Fibroblast of lung (primary cell): ENCODE measurements at places on chromosomes 6 and 20. TPM values are rescaled to one million over a fixed set of nuclear protein-coding genes. Genes with fewer than 3 reads are reported as not detected.

The KCNB1 gene
- total RNA-seq = under 0.01 TPM in 2 replicates

The KHDC1L gene
- total RNA-seq = not detected in 2 replicates

The DDO gene
- 8.7 and 12.2 TPM in 2 replicates for total RNA-seq

The ISM1 gene
- 0.17 and 0.26 TPM in 2 replicates for total RNA-seq

The PRND gene
- not detected in 2 replicates for total RNA-seq

The EBF4 gene
- 0.99 and 2.1 TPM in 2 replicates for total RNA-seq

The PFDN6 gene
- 39.8 and 43.1 TPM in 2 replicates for total RNA-seq

The ARMH2 gene
- total RNA-seq = not detected in 2 replicates

DNA sequence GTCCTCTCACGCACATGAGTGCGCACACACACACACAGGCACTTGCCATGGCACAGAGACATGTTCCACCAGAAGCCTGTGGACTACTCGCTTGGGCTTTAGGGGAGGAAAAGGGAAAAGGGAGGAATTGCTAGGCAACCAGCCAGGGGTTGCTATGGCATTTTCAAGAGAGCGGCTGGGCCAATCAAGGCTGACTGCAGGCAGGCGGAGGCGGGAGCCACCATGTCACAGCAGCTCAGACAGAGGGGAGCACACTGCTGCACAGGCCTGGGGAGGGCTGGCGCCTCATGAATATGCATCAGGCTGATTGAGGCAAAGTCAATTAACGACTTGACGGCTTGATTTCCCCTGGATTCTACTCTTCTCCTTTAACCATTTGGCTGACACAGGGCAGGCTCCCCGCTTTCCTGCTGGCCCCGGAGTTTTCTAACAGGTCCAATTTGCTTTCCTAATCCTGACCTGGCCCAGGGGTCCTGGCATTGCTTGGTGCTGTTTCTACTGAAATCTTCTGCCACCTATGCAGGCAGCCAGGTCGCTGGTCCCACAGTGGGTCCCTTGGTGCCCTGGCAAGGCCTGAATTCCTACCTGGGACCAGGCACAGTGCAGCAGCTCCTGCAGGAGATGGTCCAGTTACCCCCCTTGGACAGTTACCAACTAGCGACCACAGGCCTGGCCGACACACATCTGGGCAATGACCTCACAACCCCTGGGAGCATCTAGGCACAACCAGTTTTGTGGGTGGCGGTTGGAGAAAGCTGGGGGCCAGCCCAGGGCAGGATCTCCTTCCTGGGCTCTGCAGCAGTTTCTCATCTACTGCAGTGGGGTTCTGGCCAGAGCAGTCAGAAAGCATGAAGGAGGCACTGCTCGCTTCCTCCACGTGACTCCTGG, 52.1 kb downstream of the YTHDF1 start:
- no peak for DNase-seq

- peak; percentile 92 for DNase-seq
Measured at GRCh38 chr20:44714701-44715498, at the start of gene CCN5. Gene CCN5 (plus strand): TSS chr20:44715369. CDS start chr20:44715391, 22 bp downstream.

DNA sequence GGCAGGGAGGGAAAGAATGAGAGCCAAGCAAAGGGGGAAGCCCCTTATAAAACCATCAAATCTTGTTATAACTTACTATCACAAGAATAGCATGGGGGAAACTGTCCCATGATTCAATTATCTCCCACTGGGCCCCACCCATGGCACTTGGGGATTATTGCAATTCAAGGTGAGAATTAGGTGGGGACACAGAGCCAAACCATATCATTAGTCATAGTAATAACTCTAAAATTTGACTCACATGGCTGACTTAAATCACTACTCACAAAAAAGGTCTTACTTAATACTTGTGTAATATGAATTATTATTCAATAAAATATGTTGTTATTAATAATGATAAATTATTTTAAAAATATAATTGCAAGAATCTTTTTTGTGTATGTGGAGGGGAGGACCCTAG, 178.1 kb upstream of the TCF21 start:
- no peak for DNase-seq

- peak; percentile 34 for DNase-seq
Measured at GRCh38 chr6:150723857-150724256, 124.2 kb downstream of the PLEKHG1 start.

DNA sequence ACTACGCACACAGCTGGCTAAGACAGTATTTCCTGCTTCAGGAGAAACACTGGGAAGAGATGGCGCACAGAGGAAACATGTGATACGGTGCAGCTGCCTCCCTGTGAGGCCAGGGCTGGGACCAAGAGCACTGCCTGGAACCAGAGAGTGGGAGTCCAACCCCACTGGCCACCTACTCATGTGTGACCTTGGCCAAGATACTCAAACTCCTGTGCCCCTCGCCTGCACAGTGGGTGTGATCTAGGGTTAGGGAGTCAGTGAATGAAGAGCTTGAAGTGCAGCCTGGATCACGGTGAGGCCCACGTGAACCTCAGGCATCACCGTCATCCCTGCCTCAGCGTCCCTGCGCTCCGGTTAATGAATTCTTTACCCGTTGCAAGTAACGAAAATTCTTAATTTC, 41.7 kb upstream of the MPC1 start:
- no peak for DNase-seq

DNA sequence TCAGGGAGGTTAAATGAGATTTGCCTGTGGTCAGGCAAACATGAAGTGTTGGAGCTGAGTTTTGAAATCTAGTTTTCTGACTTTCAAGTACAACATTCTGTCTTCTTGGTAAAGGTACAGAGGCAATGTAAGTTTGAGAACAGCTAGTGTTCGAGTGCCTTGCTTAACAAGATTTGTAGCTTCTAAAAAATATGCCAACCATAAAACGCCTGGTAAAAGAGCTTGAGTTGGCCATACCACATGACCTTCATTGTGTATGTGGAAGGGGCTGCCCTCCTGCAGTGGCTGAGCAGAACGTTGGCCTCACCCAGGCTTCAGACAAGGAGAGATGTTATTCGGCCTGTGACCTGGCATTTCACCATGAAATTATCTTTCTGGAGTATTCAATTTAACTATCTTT, 86.5 kb downstream of the MAP7 start:
- no peak for DNase-seq

- DNase-seq = peak; percentile 65
Measured at GRCh38 chr20:57388953-57389694, 2.1 kb upstream of the RBM38 start.

- no peak for DNase-seq
Measured at GRCh38 chr6:129686941-129687627, 22.9 kb downstream of the ARHGAP18 start.

DNA sequence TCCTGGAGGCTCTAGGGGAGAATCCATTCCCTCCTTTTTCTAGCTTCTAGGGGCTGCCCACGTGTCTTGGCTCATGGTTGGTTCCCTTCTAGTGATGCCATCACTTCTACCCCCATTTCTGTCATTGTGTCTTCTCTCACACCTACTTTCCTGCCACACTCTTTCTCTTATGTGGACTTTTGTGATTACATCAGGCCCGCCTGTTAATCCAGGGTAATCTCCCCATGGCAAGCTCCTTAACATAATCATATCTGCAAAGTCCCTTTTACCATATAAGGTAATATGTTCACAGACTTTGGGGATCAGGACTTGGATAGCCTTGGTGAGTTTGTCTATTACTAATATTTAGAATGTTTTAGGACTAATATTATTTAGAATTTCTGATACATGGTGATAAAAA, 111.9 kb downstream of the DNAH8 start:
- DNase-seq = no peak

DNA sequence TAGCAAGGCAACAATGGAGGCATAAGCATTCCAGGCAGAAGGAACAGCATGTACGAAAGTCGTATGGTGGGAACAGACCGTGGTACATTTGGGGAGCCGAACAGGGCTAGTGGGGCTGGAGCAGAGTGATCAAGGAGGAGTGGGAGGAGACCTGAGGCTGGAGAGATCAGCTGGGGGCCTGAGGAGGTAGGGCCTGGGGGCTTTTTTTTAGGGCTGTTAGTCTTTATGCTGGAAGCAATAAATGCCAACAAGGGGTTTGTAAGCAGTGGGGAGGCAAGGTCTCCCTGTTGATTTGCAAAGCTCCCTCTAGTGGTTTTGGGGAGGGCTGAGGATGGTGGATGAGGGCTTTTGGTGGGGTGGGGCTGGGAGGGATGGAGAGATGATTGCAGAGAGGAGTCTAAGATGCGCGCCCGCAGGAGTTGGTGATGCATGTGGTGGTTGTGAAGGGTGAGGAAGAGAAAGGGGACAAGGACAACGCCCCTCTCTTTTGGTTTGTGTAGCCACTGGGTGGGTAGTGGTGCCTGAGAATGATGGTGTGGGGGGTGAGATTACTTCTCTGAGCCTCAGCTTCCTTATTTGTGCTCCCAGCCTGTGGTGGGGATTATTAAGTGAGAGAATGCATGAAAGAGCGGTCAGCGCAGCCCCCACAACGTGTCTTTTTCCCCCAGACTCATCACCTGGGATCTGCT, 74.1 kb upstream of the TOX2 start:
- peak; percentile 44 for DNase-seq

GRCh38 chr6:147677647-147678046, 169.2 kb downstream of the SAMD5 start:
- no peak for DNase-seq

- DNase-seq = no peak
Measured at GRCh38 chr6:97262676-97263075, 20.3 kb downstream of the MMS22L start.

DNA sequence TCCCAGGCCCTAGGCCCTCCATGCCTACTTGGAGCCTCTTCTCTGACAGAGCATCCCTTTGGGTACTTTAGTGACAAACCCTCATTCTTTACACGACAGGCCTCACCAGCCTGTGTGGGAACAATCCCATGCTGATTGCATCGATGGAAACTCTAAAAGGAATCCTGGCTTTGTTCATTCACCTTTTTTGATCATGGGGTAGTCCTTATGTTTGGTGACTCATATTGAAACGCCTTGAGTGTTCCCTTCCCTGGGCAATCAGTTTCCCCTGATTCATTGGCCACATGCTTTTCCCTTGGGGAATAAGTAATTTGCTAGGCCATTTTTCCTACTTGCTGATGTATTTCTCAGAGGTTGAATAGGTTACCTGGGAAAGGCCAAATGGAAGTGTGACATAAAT, 14.7 kb upstream of the TNFAIP3 start:
- no peak for DNase-seq

GRCh38 chr6:116210750-116211425, 43.0 kb downstream of the TSPYL4 start:
- DNase-seq = peak; percentile 84

DNA sequence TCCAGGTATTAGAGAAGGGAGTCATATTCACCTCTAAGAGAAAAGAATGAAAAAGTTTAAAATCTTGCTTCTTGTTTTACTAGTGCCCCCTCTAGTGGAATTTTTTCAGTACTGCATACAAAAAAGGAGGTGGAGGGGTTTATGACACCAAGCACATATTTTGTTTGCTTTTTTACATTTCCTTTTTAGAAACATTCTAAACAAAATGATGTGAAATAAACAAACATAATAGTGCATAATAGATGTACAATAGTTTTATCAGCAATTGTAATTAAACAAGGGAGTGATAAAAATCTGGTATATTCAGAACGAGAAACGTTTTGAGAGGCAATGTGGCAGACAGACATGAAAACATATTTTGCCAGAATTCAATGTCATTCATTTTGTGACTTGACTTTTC, 111.0 kb upstream of the TFAP2D start:
- DNase-seq = peak; percentile 51

DNA sequence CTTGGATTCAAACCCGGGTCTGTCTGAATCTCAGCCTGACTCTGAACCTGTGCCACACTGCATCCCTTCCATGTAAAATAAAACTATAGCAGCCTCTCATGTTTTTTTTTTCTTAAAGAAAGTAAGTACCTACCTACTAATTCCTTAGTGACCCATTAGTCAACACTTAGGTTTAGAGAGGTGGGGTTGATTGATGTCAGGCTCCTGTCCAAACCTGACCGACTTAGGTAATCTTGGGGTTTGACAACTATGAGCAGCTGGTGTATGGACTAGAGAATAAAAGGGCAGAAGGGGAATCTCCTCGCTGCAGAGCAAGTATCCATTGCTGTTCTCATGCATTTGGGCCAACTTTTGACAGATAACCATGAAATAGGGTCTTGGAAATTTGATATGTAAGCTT, 6.5 kb downstream of the NKAIN2 start:
- no peak for DNase-seq

DNA sequence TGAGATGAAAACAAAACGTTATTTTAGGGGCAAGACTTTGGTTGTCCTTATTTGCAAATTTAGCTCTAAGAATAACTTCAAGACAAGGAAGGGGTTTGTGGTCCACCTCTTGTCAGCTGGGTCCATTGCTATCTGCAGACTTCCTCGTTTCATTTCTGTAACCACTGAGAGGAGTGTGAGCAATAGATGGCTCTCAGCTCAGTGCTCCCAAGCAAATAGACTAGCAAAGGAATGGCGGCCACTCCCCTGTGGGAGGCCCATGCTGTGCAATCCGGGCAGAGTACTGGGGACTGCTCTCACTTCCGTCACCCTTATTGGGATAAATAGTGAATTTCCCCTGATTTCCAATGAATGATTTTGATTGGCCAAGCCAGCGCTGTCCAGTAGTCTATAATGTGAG, 176.6 kb downstream of the ZDHHC14 start:
- DNase-seq = no peak

GRCh38 chr20:59425572-59425971, 125.2 kb downstream of the EDN3 start:
- no peak for DNase-seq

DNA sequence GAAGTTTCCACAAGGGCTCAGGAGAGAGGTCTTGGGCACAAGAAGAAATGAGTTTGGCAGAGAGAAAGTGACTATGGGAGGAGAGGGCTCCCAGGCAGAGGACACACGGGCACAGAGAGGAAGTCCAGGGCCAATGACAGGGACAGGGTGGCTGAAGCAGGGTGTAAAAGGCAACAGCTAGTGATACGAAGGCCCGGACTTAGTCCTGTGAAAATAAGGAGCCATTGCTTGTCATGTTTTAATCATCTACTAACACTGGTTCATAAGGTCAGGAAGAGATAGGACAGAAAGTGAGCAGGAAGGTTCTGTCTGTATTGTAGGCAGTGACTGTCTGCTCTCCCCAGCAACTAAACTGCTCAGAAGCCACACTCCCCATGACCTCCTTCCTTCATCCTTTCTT, 204.7 kb upstream of the SHLD1 start:
- DNase-seq = no peak

- DNase-seq = no peak
Measured at GRCh38 chr6:23618366-23618765, 507.6 kb upstream of the NRSN1 start.

DNA sequence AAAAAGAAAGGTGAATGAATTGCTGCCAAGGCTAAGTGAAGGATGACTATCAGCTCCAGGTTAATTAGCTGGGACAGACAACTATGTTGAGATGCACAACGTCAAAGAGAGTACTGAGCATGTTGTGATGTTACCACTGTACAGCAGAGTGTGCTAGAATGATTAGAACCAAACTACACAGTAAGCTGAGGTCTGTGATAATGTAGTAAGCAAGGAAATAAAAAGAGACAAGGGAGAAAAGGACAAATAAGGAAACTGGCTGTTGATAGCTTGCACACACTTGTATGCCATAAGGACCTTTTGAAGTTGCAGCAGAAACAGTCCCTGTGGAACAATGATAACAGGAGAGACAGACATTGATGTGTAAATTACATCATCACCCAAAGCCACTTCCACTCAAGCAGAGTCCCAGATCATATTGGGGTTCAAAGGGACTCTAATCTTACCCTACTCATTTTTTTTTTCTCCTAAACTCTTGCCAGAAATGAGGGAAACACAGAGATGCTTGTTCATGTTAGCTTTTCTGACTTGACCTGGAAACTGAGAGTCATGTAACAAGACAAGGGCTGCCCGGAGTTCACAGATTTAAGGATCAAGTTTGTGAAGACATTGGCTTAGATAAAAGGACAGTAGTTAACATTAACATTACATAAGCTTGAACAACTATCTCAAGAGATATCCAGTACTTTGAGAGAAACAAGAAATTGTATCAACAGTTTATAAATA, 189.9 kb downstream of the CENPW start:
- DNase-seq = no peak
